ENCODE measurements at places on chromosomes 7 and 10.
A peak's percentile ranks its signal among the peaks of the same experiment; 100 is the strongest.

DNA sequence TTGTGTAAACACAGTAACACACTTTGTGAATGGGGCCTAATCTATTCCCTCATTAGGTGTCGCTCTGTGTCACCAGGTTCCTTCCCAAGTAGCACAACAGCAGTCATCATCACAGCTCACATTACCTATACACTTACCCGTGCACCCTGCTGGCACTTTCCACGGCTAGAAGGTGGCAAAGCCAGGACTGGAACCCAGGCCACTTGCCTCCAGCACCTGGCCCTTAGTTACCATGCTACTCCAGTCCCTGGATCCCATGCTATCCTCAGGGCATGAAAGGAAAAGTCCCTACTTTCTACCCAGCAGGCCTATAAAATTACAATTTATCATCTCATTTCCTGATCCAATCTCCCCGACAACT lies 18.4 kb downstream of the SMURF1 start:
- ATAC-seq: no peak

DNA sequence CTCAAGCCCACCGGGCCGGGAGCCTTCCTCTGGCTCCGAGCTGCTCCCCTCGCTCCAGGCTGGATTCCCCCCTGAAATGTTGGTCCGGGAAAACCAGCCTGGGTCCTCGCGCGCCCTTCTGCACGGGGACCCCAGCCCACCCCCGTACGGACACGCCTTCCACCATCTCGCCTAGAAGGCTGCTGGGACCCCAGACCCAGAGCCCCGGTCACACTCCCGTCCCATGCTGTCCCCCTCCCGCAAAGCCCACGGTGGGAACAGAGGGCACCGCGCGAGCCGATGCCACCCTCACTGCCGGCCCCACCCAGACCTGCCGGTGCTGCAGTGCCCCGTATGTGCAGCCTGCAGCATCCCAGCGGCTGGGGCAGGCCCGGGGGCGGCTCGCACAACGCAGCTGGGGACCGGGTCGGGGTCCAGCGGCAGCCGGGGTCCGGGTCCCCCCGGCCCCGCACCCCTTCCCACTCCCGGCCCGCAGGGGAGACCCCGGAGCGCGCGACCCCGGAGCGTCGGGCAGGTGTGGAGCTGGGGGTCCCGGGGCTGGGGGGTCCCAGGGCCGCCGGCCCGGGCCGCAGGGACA lies 871 bp downstream of the SPOCK2 start:
- peak; percentile 77 for ATAC-seq

DNA sequence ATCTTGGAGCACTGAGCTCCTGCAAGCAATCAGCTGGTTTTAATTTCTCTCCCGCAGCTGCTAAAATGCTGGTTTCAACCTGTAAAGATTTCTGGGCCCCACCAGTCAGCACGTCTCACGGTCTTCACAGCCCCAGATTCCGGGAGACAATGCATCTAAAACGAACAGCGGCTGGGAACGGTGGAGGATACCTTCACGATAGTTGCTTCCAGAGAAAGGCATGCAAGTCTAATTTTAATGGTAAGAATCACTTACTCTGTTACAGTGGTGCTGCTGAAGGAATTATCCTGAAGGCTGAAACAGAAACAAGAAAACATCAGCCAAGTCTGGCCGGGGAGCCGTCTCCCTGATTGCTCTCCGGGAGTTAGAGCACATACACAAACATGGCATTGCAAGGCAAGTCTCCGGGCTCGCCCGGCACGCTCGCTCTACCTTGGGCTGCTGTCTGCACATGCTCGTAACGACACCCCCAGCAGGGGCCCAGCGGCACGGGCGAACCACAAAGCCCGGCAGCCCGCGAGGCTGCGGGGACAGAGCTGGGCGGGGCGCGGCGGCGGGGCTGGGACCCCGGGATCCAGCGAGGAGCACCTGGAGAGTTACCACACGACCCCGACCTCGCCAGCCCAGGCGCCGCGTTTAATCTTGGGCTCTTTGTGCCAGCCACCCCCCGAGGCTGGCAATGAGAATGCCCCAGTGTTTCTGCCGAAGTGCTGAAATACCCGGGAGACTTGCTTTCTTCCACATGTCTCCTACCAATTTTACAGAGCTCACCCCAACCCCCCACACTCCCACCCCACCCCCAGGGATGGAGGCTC lies at the start of gene FAM13C:
Gene FAM13C (minus strand): TSS at position 406 of the 815 bp plus-strand sequence. CDS start 89 bp downstream, at position 317.
- ATAC-seq: peak; percentile 65

DNA sequence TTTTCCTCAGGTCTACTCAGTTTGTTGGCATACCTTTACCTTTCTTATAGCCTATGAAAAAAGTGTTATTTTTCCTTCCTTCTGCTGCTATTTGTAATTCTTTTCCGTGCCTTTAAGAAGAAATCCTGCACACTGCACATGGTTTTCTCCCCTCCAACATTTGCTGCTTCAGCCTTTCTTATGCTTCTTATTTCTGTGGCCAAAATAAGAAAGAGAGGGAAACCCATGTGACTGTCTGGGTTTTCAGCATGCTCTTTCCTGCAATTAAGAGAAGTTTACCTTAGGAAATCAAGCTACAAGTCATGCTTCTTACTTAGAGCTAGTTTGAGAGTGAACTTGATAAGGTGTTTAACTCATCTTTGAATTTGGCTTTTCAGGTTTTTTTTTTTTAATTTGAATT lies 11.0 kb downstream of the TBC1D12 start:
- no peak for ATAC-seq

- ATAC-seq: no peak
Observed at GRCh38 chr7:156611014-156612010, 29.3 kb upstream of the RNF32 start.

GRCh38 chr10:86294346-86295265 lies 72.0 kb downstream of the GRID1 start:
- ATAC-seq: no peak

DNA sequence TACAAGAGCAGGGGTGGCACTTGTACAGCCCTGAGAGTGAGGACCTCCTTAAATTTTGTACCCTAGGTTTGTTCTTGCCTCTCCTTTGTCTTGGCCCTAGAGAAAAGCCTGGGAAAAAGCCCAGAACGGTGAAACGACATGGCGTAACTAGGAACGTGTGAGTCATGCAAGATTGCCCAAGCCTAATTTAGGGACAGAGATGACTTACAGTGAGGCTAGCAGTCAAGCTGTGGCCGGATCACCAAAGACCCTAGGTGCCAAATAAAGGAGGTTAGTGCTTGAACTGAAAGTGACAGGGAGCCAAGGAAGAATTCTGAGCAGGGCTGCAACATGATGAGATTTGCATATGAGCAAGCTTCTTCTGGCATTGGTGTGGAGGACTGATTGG lies 25.1 kb downstream of the TBXAS1 start:
- ATAC-seq: no peak

All from stimulated activated memory B cell treated with anti-CD40 and anti-IgM and Interleukin-4, amounts not matched to agents 10 μg/mL and 1 μg/mL and 100 μg/mL, for 72 hours (primary cell).